Prostate gland (tissue), 2 donors: ENCODE measurements at places on chromosomes 5 and 9.

- no peak for DNase-seq
Measured at GRCh38 chr9:136199391-136200288, 5.3 kb downstream of the LHX3 start.

GRCh38 chr5:66454186-66455078 lies 141.8 kb upstream of the MAST4 start:
- no peak for DNase-seq

DNA sequence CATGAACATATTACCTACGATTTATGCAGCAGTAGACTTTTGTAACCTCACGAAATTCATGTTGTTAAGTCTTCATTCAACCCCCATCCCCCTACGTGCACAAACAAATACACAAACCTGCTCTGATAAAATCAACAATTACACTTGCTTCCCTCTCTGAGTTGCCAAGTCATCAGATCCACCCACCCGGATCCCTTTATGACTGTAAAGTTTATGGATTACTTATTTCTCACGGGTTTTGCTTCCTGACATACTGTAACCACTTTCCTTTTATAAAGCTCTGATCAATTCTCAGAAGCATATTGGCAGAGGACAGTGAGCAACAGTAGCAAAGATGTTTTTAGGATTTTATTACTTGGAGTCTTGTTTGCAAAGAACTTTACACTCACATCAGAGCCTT lies 70.5 kb downstream of the MLLT3 start:
- DNase-seq, result no peak

DNA sequence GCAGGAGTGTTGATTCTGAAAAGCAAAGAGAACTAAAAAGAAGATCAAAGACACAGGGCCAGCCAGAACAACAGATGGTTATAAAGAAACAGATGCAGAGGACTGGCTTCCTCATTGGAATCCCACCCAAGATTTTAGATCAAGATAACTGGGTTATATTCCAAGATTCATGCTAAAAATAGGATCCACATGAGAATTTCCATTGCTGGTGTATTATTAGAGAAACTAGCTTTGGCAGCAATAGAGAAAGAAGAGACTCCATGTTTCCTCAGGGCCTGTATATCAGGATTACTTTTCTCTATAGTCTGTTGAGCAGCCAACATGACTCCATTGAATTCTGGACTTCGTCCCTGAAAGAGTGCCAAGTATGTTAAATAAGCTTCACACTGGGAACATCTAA lies 367.3 kb downstream of the TUSC1 start:
- no peak for DNase-seq

DNA sequence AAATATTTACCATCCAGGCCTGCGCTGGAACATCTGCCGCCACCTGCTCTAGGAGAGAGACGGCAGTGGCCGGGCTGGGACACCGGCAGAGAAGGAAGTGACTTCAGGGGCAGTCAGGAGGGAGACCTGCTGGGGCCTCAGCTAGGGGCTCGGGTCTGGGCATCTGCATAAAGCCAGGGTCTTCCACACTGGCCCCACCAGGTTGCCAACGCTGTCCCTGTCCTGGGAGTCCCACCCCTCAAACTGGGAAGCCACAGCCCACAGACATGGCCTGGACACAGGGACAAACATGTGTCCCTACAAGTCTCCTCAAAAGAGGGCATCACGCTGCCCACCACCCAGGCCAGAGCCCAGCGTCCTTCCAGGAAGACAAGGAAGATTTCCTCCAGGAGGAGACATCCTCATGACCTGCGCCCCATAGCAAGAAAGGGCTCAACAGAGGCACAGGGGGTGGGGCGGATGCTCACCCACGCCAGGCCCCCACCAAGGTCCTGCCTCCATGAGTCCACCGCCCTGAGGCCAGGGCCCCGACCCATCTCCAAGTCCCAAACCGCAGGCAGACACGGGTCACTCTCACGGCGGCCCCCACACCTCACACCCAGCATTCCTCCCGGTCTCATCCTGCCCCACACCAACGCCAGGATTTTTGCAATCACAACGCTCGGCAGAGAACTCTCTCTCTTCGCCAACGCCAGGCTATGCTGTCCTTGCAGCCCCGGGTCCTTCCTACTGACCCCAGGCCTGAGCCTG lies 9.0 kb downstream of the VAV2 start:
- DNase-seq, result no peak

- DNase-seq, result no peak
Measured at GRCh38 chr9:113920872-113921271, 44.8 kb downstream of the ZNF618 start.

GRCh38 chr5:177595026-177595585 lies 3.1 kb downstream of the TMED9 start:
- DNase-seq, result no peak

DNA sequence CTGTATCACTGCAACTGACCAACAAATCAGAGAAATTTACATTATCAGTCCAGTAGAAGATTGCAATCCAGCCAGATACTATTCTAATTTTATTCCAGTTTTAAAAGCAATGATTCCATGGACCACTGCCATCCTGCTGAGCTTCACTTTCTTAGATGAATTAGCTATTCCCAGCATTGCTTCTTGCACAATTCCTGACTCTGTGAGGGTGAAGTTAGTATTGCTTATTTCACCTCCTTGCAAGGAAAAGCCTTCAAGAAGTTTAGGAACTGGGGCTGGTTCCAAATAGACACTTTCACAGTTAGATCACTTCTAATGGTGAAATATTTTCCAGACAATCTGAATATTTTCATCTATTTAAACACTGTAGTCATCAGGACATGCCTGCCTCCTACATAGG lies 338.6 kb upstream of the TNC start:
- DNase-seq, result no peak

DNA sequence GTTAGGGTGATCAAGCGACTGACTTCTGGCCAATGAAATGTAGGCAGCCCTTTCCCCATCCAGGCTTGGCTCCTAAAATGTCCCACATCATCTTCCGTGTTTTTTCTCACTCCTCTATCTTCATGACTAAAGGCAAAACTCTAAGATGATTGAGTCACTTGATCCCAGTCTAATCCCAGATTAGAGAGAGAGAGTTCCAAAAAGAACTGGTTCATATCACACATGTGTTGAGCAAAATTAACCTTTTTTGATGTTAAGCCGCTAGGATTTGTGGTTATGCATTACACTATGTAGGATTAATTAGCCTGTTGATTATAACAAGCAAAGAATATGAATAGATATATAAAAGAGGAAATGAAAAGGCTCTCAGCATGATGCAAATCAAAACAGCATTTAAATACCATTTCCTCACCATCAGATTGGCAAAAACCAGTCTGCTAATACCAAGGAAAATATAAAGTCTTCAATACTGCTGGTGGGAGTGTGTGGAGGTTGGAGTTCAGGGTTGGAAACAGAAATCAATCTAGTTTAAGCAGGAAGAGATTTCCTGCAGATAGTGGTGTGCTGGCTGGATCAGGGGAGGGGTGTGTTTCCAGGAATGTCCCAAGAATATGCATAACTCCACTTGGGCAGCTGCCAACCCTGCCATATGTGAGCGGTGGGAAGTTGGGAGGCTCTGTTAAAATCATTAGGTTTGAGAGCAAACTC lies 187.6 kb upstream of the S1PR3 start:
- DNase-seq, result no peak

GRCh38 chr5:97182571-97183099 lies 412 bp downstream of the RIOK2 start:
- DNase-seq, result no peak

DNA sequence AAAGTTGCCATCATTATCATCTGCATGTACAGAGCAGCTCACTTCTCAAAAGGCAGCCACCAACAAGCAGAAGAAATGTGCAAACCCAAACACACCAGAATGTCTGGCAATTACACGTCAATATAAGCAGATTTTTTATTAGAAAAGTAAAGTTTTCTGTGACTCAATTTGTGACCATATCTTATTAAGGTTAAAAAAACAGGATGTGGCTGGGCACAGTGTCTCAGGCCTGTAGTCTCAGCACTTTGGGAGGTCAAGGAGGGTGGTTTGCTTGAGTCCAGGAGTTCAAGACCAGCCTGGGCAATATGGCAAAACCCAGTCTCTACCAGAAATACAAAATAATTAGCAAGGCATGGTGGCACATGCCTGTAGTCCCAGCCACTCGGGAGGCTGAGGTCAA lies 176.7 kb downstream of the FANCC start:
- DNase-seq, result no peak
